Myocyte (in vitro differentiated cells): ENCODE measurements at places on chromosomes 16 and 17. TPM values are rescaled to one million over a fixed set of nuclear protein-coding genes. Genes with fewer than 3 reads are reported as not detected.

The CA5A gene
- total RNA-seq, result not detected in 2 replicates

The CCDC78 gene
- total RNA-seq, result 5.9 and 6.0 TPM in 2 replicates

The ARHGDIG gene
- total RNA-seq, result 0.48 TPM in 1 of 2 replicates, not detected in the other

The TBC1D3C gene
- 1.2 and 1.6 TPM in 2 replicates for total RNA-seq

The LIMD2 gene
- total RNA-seq, result 3.0 and 4.3 TPM in 2 replicates

The OR2C1 gene
- total RNA-seq, result 0.88 TPM in 1 of 2 replicates, not detected in the other

The PMFBP1 gene
- total RNA-seq, result not detected in 2 replicates
